SK-N-SH (cell line): ENCODE measurements at places on chromosomes 5 and 9. TPM values are rescaled to one million over a fixed set of nuclear protein-coding genes. Genes with fewer than 3 reads are reported as not detected.

Gene TNFSF8
- polyA plus RNA-seq, result not detected in 2 replicates

Gene FBXL7
- 6.3 and 7.0 TPM in 2 replicates for polyA plus RNA-seq

Gene ORM1
- not detected in 2 replicates for polyA plus RNA-seq

GRCh38 chr5:169873642-169874041 lies 106.7 kb downstream of the INSYN2B start:
- DNase-seq, result no peak

- DNase-seq, result no peak
Measured at GRCh38 chr5:105905392-105905791, 1765.3 kb downstream of the EFNA5 start.

DNA sequence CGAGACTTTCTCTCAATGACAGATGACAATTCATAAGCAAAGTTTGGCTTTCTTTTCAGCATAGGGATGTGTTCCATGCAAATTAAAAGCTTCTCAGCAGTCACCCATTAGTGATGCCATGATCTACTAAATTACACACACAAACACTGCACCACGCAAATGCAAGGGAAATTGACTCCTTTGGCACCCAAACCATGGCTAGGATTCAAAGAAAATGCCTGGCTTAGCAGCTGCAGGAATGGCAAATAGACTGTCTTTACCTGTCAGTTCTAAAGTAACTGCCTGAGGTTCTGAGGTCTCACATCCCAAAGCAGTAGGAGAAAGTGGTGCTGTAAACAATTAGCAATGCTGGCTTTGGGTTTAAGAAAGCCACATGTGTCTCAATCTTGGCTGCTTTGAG lies 108.6 kb upstream of the ATP10B start:
- no peak for DNase-seq

GRCh38 chr5:97842687-97843086 lies 659.6 kb upstream of the RIOK2 start:
- no peak for DNase-seq

Gene NR2F1-AS1
- polyA plus RNA-seq, result 7.4 and 8.3 TPM in 2 replicates

DNA sequence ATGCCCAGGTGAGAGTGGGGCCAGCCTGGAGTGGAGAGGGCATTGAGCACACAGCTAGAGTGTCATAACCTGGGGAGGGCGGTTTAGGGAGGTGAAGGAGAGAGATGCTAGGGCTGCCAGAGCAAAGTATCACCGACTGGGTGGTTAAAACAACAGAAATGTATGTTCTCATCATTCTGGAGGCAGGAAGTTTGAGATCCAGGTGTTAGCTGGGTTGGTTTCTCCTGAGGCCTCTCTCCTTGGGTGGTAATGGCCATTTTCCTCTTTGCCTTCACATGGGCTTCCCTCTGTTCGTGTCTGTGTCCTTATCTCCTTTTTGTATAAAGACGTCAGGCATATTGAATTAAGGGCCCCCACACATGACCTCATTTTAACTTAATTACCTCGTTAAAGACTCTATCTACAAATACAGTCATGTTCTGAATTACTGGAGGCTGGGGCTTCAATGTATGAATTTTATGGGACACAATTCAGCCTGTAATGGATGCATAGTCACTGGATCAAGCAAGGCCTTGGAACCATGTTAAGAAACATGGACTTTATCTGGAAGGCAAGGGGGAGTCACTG lies 118.6 kb upstream of the IL12B start:
- DNase-seq, result no peak

Gene C1QTNF3
- polyA plus RNA-seq, result 1.5 and 1.6 TPM in 2 replicates

DNA sequence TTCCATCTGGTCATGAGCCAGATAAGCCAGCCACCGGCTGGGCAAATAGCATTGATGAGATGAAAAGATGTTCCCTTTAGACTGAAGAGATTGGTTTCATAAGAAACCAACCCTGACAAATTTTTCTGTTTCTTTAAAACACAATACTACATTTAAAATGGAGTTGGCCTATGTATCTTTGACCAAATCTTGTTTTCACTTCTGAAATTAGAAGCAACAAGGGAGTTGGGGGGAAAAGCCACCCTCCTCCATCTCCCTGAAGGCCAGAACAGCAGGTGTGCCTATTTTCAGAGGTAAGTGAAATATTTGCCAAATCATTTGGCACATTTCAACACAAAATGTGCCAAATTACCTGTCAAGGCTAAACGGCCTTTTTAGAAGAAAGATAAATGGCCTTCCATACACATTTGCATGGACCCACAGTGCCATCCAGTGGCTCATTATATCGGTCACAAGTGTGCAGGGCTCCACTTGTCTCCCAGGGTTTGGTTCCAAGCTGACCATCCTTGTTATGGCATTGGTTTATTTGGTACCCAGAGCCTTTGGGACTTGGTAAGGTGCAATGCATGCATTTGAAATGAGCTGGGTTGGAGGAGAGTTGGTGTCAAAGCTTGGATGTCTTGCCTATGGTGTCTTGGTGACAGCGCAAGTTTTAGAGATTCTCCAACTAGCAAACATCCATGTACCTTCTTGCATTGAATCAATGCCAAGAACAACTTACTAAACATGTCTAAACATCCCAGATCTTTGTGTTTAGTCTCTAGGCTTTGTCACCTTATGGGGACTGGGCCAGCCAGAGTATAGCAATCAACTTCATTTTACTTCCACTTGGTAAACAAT lies 372.0 kb upstream of the KIF2A start:
- DNase-seq, result peak; percentile 62

DNA sequence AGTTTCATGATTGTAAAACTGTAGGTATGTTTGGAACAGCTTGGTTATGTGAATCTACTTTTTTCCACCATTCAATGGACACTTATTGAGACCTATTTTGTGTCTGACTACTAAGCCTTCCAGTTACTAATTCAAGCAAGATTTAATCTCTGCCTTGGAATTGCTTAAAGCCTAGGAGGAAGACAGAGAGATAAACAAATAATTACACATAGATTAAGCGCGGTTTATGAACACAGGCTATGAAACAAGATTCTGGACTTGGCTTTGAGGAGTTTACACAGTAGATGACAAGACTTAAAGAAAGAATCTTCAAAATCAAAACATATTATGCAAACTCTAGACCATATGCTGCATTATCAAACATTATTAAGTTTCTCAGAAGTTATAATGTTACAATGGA lies 340.4 kb downstream of the RASEF start:
- no peak for DNase-seq

Gene SH3GL2
- polyA plus RNA-seq, result 0.03 and 0.05 TPM in 2 replicates

DNA sequence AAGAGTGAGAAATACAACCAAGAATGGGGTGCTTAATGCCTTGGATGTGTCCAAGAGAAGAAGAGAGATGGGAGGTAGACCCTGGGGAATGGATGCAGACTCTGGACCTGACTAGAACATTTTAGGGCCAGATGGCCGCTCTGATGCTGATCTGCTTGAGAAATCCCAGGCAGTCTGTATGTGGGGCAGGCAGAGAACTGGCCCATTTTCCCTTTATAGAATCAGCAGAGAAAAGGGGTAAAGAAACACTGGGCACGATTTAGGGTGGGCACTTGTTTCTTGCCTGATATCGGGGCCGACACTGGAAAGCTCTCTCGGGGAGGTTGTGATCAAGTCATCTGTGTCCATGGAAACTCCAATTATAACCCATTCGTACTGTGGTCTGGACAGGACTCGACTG lies 118.5 kb upstream of the FSTL4 start:
- no peak for DNase-seq

- DNase-seq, result no peak
Measured at GRCh38 chr5:80097451-80097850, 62.3 kb downstream of the THBS4 start.

GRCh38 chr5:168327019-168327421 lies 35.6 kb downstream of the WWC1 start:
- DNase-seq, result no peak

DNA sequence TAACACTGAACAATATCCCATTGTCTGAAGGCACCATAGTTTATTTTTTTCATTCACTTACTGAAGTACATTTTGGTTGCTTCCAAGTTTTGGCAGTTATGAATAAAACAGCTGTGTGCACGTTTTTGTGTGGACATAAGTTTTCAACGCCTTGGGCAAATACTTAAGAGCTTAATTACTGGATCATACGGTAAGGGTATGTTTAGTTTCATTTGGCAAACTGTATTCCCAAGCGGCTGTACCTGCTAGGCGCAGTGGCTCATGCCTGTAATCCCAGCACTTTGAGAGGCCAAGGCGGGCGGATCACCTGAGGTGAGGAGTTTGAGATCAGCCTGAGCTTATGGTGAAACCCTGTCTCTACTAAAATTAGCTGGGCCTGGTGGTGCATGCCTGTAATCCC lies 63.7 kb upstream of the FAM120A start:
- DNase-seq, result no peak

- DNase-seq, result peak; percentile 51
Measured at GRCh38 chr5:127875235-127876021, 172.2 kb downstream of the CCDC192 start.

DNA sequence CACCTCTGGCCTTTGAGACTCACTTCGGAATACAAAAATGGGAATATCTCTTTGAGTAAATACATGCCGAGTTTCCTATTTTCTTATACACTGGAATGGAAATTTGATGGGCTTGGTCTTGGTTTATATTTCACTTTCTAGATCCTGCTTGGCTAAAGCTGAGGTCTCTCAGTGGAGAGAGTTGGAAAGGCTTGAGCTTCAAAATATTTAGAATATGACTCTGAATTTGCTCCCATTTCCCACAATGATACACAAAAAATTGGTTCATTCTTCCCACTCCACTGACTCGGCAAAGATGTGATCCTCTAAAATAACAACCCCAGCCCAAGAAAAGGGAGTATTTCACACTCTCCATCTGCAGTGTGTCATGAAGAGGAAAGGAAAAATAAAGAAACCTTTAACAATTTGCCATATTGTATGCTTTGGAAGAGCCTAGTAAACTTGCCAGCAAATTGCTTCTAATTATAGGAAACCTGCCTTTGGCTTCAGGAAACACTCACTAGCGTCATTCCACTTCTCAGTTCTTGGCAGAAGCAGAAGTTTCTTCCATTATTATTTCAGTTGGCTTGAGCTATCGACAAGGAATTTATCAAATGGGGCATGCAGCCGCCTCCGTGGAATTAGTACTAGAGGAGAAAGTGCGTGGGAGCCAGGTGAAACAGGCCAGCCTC lies 302.9 kb downstream of the NSG2 start:
- no peak for DNase-seq

Gene PCA3
- polyA plus RNA-seq, result 0.21 TPM in 2 replicates

DNA sequence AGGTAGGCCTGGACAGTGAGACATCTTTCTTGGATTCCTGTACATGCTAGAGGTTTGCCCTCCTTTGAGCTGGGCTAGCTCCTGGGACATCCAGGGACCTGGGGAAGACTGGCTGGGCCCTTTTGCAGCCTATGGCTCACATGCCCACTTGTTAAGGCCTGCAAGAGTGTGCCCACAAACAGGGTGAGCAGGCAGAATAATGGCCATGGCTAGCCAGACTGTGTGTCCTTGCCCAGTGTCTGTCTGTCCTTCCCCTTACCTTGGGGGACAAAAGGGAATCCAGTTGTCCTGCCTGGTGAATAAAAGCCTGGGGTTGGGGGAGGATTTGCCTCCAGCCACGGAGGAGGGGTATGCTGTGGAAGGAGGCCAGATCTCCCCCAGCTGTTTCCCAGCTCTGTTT lies 13.0 kb upstream of the CXXC5 start:
- no peak for DNase-seq

DNA sequence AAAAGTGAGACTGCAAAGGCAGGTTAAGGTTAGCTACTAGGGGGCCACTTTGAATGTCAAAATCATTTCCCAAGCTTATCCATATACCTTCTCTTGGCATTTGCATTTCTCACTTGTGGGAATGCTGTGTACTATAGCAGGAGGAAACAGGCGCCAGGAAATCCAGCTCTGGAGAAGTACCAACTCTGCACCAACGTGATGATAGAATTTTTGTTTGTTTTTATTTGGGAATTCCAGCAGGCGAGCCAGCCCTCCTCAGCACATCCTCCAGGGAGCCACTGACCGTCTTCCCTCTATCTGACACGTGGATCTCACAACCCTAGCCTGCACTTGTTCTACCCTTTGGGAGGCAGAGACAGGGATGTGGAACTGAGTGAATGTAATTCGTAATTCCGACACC lies 318.0 kb downstream of the ACTL7B start:
- DNase-seq, result no peak

DNA sequence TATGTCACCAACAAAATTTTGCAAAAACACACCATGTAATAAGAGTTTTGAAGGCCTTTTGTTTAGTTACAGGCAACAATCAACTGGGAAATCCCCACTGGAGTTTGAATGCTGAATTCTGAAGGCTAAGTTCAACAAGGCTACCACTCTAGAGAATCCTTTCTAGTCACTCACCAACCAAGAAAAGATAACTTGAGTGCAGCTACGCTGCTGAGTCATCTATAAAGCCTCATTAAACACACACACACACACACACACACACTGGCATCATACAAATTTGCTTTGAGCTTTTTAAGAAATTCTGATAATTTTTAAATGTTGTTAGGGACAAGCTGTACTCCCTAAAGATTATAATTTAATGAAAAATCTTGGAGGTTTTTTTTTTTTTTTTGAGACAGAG lies 219.6 kb downstream of the DENND1A start:
- no peak for DNase-seq

DNA sequence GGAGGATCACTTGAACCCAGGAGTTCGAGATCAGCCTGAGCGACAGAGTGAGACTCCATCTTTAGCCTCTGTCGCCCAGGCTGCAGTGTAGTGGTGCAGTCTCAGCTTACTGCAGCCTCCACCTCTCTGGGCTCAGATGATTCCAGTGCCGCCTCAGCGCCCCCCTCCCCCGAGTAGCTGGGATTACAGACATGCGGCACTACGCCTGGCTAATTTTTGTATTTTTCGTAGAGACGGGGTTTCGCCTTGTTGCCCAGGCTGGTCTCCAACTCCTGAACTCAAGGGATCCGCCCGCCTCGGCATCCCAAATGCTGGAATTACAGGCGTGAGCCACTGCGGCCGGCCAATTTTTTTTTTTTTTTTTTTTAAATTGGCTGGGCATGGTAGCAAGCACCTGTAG lies 2.3 kb upstream of the HSPA9 start:
- DNase-seq, result no peak

Gene OR13J1
- not detected in 2 replicates for polyA plus RNA-seq

Gene ZNG1C
- 25.1 and 29.4 TPM in 2 replicates for polyA plus RNA-seq

GRCh38 chr5:38141665-38142064 lies 116.7 kb upstream of the EGFLAM start:
- no peak for DNase-seq

DNA sequence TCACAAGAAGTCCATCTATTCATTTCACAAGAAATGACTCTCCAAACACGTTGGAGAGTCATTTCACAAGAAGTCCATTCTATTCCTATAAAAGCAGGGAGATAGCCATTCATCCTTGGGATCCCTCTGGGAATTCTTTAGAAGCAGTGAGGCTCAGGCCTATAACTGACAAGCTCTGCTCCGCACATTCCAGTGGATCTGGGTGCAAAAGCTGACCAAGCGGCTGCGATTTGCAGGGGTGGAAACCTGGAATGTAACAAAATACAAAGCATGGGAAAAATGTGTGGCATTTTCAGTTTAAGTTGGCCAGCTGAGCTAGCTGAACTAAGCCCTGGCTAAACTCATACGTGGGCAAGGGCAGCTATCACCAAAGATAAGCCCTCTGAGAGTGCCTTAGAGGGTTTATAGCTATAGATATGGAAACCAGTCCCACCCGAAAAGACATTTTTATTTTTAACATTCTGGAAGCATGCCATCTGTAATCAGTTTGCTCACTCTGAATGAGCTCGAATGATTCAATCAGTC lies 8.7 kb downstream of the TAS2R1 start:
- DNase-seq, result peak; percentile 56

Gene OR13C4
- not detected in 2 replicates for polyA plus RNA-seq
